ENCODE measurements at places on chromosomes 1 and 21.

- no peak for DNase-seq
These were observed 94.1 kb downstream of the GREM2 start for GRCh38 chr1:240517891-240518290.

- no peak for DNase-seq
These were observed 53.9 kb downstream of the LAMC2 start for GRCh38 chr1:183239793-183240525.

- DNase-seq: no peak
These were observed 24.5 kb downstream of the HTR6 start for GRCh38 chr1:19689085-19689757.

DNA sequence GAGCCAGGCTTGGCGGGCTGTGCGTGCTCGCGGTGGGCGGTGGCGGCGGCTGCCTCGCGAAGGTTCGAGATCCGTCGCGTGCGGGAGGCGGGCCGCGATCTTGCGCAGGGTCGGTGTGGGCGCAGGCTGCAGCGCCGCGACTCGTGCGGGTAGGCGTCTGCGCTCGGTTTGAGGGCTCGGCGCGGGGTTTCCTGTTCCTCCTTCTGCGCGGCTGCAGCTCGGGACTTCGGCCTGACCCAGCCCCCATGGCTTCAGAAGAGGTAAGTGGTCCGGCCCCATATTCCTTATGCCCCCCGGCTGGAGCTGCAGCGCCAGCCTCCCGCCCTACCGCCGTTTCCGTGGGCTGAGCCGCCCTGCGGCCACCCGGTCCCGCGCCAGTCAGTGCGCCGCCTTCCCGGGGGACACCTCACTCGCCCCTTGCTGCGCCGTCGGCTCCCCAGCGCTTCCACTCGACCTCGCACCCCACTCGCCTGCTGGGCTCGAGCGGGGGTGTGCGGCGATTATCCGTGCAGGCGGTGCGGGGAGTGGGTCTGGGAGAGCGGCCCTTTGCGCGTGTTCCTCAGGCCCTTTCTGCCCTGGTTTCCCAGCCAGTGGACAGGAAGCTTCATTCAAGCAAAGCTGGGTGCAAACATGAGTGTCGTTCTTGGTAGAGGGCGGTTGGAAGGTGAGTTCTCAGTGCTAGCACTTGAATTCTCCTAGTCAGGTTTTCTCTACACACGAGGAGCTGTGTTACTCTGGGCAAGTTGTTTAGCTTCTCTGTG lies at the start of gene CACYBP:
TSS of gene CACYBP (plus strand) at position 12 of the 761 bp plus-strand sequence. CDS start at position 246, 234 bp downstream.
- no peak for DNase-seq

DNA sequence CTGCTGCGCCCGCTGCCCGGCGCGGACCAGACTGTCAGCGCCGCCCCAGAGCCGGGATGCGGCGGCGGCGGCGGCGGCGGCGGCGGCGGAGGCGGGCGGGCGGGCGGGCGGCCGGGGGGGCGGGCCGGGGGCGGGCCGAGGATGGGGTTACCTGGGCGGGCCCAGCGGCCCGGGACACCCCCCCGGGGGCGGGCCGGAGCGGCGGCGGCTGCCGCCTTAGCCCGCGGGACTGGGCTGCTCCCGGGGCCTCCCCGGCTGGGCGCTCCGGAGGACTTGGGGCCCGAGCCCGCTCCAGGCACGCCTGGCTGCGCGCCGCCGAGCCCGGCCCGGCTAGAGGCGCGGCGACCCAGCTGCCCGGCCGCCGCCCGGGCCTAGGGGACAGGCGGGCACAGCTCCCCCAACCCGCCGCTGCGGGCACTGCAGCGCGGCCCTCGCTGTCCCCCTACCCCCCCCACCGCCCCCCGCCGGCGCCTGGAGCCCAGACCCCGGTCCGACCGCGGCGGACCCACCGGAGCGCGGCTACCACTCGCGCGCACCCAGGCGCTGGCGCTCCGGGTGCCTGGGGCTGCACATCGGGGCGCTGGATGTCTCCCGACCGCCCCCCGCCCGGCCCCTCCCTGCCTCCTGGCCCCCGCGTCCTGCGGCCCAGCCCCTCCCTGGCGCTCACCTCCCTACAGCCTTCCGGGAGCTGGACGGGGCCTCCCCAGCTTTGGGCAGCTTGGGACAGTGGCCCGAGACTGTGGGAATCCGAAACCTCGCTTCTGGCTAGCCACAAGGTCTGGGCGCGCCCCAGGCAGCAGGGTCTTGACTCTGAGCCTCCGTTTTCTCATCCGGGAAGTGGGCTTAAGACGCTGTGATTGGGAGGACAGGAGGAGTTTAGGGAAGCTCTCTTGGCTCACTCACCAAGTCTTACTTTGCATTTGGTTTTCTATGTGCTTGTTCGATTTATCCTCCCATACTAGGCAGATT lies at the start of gene WNT4:
TSS of gene WNT4 (minus strand) at position 33 of the 969 bp plus-strand sequence. CDS start 175 bp downstream, outside the sequence.
- no peak for DNase-seq

DNA sequence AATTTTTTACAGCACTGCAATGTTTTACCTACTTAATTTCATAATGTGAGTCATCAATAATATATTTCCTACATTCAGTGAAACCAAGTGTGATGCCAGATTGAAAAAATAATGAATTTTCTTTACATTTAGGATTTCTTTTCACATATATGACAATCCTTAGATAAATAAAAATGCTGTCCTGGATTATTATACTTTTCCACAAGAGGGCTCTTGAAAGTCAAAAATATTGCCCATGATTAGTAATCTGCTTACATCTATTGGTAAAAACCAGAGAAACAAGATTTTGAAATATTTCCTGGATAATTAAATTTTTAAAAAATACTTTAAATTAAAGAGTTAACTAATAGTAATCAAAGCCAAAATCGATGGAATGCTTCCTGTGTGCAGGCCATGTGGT lies 86.8 kb upstream of the PLPPR4 start:
- no peak for DNase-seq

GRCh38 chr1:11526071-11526895 lies 47.3 kb downstream of the DISP3 start:
- no peak for DNase-seq

DNA sequence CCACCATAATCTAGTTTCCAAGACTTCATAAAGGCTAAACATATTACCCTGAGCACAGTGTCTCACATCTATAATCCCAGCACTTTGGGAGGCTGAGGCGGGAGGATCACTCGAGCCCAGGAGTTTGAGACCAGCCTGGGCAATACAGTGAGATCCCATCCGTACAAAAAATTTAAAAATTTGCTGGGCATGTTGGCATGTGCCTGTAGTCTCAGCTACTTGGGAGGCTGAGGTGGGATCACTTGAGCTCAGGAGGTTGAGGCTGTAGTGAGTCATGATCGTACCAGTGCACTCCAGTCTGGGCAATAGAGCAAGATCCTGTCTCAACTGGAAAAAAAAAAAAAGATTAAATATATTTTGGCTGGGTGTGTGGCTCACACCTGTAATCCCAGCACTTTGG lies 90.1 kb downstream of the PTPN14 start:
- no peak for DNase-seq

DNA sequence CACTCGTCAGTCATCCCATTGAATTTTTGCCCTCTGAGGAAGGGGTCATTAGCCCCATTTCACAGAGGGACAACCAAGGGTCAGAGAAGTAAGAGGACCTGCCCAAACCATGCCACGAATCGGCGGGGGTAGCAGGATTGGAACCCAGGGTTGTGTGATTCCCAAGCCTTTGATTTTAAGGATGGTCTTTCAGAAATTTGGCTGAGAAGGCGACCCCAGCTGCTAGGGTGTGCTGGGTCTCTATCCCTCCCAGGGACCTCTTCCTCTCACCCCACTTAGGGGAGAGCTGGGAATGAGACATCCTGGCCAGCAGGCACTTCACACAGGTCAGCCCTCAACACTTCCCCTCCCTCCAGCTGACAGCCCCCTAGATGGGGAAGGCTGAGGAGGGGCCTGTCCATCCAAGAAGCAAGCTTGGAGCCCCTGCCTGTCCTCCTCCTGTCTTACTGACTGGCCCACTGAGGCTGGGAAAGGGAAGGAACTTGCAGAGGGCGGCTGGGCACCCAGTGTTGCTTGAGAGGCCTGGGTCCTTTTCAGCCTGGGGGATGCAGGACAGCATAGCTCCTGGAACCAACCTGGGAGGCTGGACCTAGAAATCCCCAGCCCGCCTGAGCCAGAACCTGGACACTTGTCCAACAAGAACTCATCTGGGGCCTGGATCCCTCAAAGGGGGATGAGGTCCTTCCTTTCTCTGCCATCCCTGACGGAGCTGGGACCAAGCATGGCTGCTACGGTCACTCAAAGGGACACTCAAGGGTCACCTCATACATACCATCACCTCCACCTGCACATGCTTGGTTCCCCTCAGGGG lies 1.7 kb downstream of the SDC3 start:
- DNase-seq: no peak

DNA sequence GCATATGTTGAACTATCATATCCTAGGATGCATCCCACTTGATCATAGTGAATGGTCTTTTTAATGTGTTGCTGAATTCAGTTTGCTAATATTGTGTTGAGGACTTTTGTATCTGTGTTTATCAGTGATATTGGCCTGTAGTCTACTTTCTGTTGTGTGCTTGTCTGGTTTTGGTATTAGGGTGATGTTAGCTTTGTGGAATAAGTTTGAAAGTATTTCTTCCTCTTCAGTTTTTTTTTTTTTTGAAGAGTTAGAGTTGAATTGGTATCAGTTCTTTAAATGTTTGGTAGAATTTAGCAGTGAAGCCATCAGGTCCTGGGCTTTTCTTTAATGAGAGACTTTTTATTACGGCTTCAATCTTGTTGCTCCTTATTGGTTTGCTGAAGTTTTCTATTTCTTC lies 162.3 kb downstream of the VAV3 start:
- DNase-seq: no peak

DNA sequence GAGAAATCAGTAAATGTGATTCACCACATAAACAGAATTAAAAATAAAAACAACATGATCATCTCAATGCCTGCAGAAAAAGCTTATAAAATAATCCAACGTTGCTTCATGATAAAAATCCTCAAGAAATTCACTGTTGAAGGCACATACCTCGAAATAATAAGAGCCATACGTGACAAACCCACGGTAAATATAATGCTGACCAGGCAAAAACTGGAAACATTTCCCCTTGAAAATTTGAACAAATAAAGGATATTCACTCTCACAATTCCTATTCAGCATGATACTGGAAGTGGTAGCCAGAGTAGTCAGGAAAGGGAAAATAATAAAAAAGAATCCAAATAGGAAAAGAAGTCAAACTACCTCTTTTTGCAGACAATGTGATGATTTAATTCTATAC lies 148.8 kb downstream of the BRINP3 start:
- no peak for DNase-seq

DNA sequence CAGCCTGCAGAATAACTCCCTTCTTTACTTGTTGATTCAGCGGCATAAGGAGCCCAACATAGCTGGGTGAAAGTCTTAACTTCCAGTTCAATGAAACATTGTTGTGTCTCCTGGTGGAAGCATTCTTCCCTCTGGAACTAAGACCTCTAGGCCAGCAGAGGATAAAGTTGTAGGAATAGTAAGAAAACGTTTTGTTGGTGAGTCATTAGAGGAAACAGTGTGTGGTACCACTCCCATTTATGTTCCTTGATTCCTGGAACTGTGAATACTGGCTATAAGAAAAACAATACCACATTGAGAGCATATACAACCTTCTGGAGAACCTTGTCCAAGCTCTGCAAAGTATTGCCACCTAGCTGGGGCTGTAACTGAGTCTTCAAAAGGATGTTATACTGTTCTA lies 737.4 kb upstream of the ZP4 start:
- no peak for DNase-seq
